ENCODE measurements at places on chromosomes 3 and 15. TPM values are rescaled to one million over a fixed set of nuclear protein-coding genes. Genes with fewer than 3 reads are reported as not detected.

Gene GPR156
- total RNA-seq = not detected

Gene DLL4
- total RNA-seq = 0.12 TPM

Gene FMN1
- 1.1 TPM for total RNA-seq

Gene FBXL22
- 1.3 TPM for total RNA-seq

Gene P2RY14
- total RNA-seq = 0.51 TPM

Gene CYP1A2
- total RNA-seq = not detected

Gene TNFSF10
- total RNA-seq = 30.3 TPM

Gene AADAC
- not detected for total RNA-seq

Gene MUC4
- 0.34 TPM for total RNA-seq

DNA sequence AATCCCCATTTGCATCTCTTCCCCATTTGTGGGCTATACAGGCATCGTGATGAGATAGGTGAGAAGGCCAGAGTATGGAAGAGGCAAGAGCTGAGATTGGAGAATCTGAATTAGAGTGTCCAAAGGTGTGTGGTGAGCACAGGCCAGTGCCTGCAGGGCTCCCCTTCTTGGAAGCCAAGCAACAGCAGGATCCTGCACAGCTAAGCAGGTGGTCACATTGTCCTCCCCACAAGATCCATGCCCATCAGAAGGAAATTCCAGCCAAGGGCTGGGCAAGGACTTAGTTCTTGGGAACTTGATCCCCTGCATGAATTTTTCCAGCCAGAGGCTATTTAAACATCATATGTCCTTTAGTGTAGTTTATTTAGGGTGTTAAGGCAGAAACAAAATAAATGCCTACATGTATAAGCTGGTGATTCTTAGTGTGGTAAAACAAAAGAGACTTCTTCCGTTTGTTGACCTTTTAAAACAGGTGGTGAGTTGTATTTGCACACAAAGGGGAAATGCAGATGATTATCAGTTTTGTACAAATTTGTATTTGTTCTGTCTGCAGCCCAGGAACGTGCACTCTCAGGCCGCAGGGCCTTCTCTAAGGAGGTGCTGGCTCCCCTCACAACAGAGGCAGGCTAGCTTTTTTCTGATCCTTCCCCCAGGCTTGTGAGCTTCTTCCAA lies 110.2 kb downstream of the PLCL2 start:
- no peak overlapping the region for H3K27ac ChIP-seq
- H3K36me3 ChIP-seq = no peaks in the 10 kb centered on the region

- peak overlapping the region; percentile 1 for H3K27ac ChIP-seq
- H3K36me3 ChIP-seq = no peaks in the 10 kb centered on the region
- H3K4me3 ChIP-seq = no peak overlapping the region
- peaks cover 31% of the 10 kb centered on the region for H3K27me3 ChIP-seq
- peaks cover 9% of the 10 kb centered on the region for H3K4me1 ChIP-seq
Measured at GRCh38 chr3:12328132-12328836, 39.4 kb downstream of the PPARG start.

GRCh38 chr3:87126321-87126720 lies 100.8 kb upstream of the CHMP2B start:
- no peak overlapping the region for H3K4me3 ChIP-seq
- no peak for DNase-seq
- H3K36me3 ChIP-seq = no peaks in the 10 kb centered on the region
- no peak overlapping the region for H3K27ac ChIP-seq

DNA sequence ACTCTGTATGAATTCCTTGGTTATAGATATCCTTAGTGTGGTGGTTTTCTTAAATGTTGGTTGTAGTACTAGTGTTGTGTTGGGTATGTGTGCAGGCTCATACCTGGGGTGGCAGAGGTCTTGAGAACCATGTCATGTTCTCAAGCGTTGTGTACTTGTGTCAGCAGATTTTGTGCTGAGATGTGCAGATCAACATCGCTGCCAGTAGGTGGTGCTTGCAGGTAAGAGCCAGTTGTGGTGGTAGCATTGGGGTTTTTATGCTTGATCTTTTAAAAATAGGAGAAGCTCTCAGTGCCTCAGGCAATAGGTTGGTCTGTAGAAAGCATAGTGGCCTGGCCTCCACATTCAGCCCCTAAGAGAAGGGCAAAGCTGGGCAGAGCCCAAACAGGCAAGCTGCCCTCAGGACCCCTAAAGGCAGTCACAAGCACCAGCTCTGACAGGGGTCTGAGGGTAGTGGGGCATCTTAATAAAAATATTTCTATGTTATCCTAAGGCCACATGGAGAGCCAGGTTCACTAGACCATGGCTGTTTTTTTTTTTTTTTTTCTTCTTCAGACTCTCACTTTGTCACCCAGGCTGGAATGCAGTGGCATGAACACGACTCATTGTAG lies 164.0 kb downstream of the IL20RB start:
- H3K4me1 ChIP-seq = no peaks in the 10 kb centered on the region
- H3K4me3 ChIP-seq = no peak overlapping the region
- H3K27me3 ChIP-seq = peaks cover 4% of the 10 kb centered on the region
- no peaks in the 10 kb centered on the region for H3K36me3 ChIP-seq
- no peak for DNase-seq

DNA sequence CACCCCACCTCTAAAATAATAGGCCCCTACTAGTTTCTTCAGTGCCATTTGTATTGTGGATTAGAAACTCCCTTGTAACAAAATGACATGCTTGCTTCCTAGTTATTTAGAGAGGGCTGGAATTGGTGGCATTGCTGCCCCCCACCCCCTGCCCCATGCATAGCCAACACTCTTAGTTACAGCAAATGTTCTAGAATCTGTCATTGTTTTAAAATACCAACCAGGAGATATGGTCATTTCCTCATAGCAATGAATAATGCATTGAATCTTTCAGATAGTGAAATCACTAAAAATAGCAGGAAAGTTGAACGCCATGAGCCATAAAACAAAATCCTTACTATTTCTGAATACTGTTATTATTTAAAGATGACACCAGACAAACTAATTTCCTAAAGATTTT lies 292.5 kb downstream of the ARPP21 start:
- H3K36me3 ChIP-seq = no peaks in the 10 kb centered on the region
- H3K27ac ChIP-seq = no peak overlapping the region
- no peak overlapping the region for H3K4me3 ChIP-seq

GRCh38 chr3:57109437-57110199 lies 49.2 kb downstream of the SPATA12 start:
- H3K4me1 ChIP-seq = no peaks in the 10 kb centered on the region
- no peak overlapping the region for H3K4me3 ChIP-seq
- no peaks in the 10 kb centered on the region for H3K27me3 ChIP-seq
- no peak overlapping the region for H3K27ac ChIP-seq
- H3K36me3 ChIP-seq = no peaks in the 10 kb centered on the region
- DNase-seq = no peak

- H3K4me1 ChIP-seq = peaks cover 28% of the 10 kb centered on the region
- H3K36me3 ChIP-seq = peaks cover 17% of the 10 kb centered on the region
- H3K27ac ChIP-seq = peak overlapping the region; percentile 48
- peak overlapping the region; percentile 35 for H3K4me3 ChIP-seq
- no peaks in the 10 kb centered on the region for H3K27me3 ChIP-seq
- DNase-seq = no peak
Measured at GRCh38 chr3:119918992-119919933, 137.4 kb downstream of the NR1I2 start.

GRCh38 chr15:22735781-22736180 lies 50.7 kb upstream of the NIPA1 start:
- peaks cover 20% of the 10 kb centered on the region for H3K4me1 ChIP-seq
- H3K36me3 ChIP-seq = no peaks in the 10 kb centered on the region
- H3K27me3 ChIP-seq = peaks cover 58% of the 10 kb centered on the region
- no peak overlapping the region for H3K4me3 ChIP-seq
- no peak overlapping the region for H3K27ac ChIP-seq

DNA sequence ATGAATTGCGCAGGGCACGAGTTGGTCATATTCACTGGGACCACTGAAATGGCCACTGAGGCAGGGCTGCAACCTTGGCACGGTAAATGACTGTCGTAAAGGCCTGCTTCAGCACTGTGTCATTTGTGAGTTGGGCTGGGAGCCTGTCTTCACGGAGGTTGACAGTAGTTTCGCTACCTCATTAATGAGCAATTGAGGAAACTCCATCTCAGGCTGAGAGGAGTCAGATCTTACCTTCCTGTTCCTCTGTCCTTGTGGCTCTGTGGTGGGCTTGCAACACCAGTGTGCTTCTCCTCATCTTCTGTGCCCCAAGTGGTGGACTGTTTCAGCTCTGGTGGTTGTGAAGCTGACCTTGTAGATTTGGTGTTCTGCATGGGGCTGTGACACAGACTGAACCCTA lies 80.1 kb upstream of the EIF1B start:
- no peak overlapping the region for H3K4me3 ChIP-seq
- DNase-seq = no peak
- H3K27me3 ChIP-seq = no peaks in the 10 kb centered on the region
- no peak overlapping the region for H3K27ac ChIP-seq
- H3K4me1 ChIP-seq = peaks cover 5% of the 10 kb centered on the region

GRCh38 chr3:13348100-13348499 lies 72.0 kb downstream of the NUP210 start:
- H3K4me3 ChIP-seq = no peak overlapping the region
- peaks cover 35% of the 10 kb centered on the region for H3K36me3 ChIP-seq
- peaks cover 57% of the 10 kb centered on the region for H3K4me1 ChIP-seq
- DNase-seq = no peak
- no peaks in the 10 kb centered on the region for H3K27me3 ChIP-seq

DNA sequence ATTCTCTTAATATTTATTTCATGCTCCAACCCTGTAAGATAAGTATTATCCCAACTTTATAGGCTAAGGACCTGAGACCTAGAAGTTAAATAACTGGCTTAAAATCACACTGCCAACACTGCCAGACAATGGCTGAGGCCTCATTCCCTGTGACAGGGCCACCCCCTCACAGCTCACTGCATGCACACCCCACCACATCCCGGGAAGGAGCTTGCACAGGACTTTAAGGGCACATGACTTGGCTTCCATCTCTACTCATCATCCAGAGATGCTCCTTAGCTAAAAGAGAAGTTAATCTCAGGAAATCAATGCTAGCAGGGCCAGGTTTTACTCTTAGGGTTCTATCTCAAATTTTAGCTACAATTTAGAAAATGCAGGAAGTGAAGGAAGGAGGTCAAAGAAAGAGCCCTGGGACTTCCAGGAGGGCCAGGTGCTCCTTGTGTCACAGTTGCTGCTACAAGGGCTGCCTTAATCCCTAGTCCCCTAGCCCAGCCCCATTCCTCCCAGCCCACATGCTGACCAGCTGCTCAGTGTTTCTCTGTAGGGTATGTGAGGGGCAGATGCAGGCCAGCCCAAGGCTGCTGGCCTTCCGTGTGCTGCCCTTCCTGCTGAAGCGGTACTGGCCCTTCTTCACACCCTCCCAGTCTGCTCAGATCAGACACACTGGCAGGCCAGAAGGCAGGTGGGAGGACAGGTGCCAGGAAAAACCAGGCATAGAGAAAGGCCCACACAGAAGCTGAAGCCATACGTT lies 53.5 kb downstream of the WWTR1 start:
- DNase-seq = no peak
- H3K36me3 ChIP-seq = no peaks in the 10 kb centered on the region
- H3K4me1 ChIP-seq = no peaks in the 10 kb centered on the region
- peaks cover 9% of the 10 kb centered on the region for H3K27me3 ChIP-seq

GRCh38 chr3:5298453-5298852 lies 110.9 kb downstream of the EDEM1 start:
- peaks cover 15% of the 10 kb centered on the region for H3K4me1 ChIP-seq
- no peak overlapping the region for H3K4me3 ChIP-seq
- H3K27me3 ChIP-seq = no peaks in the 10 kb centered on the region

GRCh38 chr3:181712226-181712552 lies 464 bp downstream of the SOX2 start:
- DNase-seq = no peak
- H3K4me3 ChIP-seq = peak overlapping the region; percentile 60
- H3K36me3 ChIP-seq = peaks cover 9% of the 10 kb centered on the region
- H3K4me1 ChIP-seq = peaks cover 13% of the 10 kb centered on the region

- H3K27ac ChIP-seq = no peak overlapping the region
- no peak overlapping the region for H3K4me3 ChIP-seq
- H3K4me1 ChIP-seq = no peaks in the 10 kb centered on the region
- no peaks in the 10 kb centered on the region for H3K36me3 ChIP-seq
Measured at GRCh38 chr3:151008699-151009098, 36.2 kb upstream of the CLRN1 start.

- peaks cover 88% of the 10 kb centered on the region for H3K27me3 ChIP-seq
- peaks cover 6% of the 10 kb centered on the region for H3K36me3 ChIP-seq
- no peak for DNase-seq
- peak overlapping the region; percentile 21 for H3K4me3 ChIP-seq
- H3K4me1 ChIP-seq = peaks cover 32% of the 10 kb centered on the region
- peak overlapping the region; percentile 90 for H3K27ac ChIP-seq
Measured at GRCh38 chr3:27715863-27716262, 6.3 kb downstream of the EOMES start.

- H3K27ac ChIP-seq = no peak overlapping the region
- no peaks in the 10 kb centered on the region for H3K4me1 ChIP-seq
- DNase-seq = no peak
- H3K27me3 ChIP-seq = no peaks in the 10 kb centered on the region
- no peak overlapping the region for H3K4me3 ChIP-seq
Measured at GRCh38 chr3:121793078-121793477, 41.8 kb downstream of the IQCB1 start.

DNA sequence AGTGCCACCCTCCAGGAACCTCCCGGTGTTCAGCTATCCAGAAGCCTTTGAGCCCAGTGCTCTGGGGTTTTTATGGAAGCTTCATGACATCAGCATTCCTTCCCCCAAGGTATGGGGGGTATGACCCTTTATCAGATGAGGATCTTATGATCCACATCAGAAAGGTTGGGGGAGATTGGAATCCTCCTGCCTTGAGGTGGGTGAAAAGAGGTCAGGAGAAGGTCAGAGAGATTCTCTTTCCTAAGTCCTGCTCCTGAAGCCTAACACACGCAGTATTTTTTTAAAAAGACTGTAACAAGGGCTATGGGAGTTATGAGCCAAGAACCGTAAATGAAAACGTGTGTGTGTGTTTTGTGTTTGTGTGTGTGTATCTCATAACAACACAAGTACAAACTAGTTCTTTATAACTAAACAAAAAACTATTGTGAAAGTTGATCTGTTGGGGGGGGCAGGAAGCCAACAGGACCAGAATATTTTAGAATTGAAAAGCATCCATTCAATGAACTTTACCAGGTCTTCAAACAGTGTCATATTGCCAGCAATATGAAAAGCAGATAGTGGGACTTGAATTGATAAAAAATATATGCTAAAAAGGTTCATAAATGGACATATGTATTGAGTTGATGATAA lies 13.2 kb downstream of the MKRN3 start:
- H3K4me1 ChIP-seq = no peaks in the 10 kb centered on the region
- DNase-seq = no peak
- H3K36me3 ChIP-seq = no peaks in the 10 kb centered on the region
- H3K4me3 ChIP-seq = no peak overlapping the region
- H3K27me3 ChIP-seq = no peaks in the 10 kb centered on the region

DNA sequence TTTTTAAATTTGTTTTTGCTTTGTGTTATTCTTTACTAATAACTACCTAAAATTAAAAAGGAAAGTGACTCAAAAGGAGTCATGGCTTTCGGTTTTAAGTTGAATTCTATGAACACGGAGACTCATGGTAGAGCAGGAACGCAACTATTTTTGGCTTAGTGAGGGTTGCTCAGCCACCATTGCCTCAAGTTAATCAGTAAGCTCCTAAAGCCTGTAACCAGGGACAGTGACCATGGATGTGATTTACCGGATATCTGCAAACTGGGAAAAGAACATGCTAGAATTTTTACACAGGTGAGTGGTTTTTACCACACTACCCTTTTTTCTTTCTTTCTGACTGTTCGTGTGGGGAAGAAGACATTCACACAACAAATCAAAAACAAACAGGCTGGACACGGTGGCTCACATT lies 11.8 kb downstream of the SLC12A8 start:
- peak overlapping the region; percentile 3 for H3K4me3 ChIP-seq
- no peak for DNase-seq
- H3K36me3 ChIP-seq = no peaks in the 10 kb centered on the region
- no peak overlapping the region for H3K27ac ChIP-seq

- no peak for DNase-seq
- peaks cover 45% of the 10 kb centered on the region for H3K27me3 ChIP-seq
- no peaks in the 10 kb centered on the region for H3K36me3 ChIP-seq
- H3K27ac ChIP-seq = no peak overlapping the region
Measured at GRCh38 chr15:79601405-79602086, 169.4 kb downstream of the MINAR1 start.

GRCh38 chr3:171206283-171206682 lies 179.8 kb upstream of the SLC2A2 start:
- H3K4me1 ChIP-seq = peaks cover 9% of the 10 kb centered on the region
- DNase-seq = no peak

Measured in activated T-cell treated with anti-CD3 and anti-CD28 coated beads, Interleukin-2, amount 50 U/mL, for 72 hours (primary cell).